Pancreas (tissue), 10 donors: ENCODE measurements at places on chromosomes 13 and 19.

GRCh38 chr19:5948752-5949564 is 29.0 kb downstream of the RANBP3 start:
- DNase-seq = no peak

DNA sequence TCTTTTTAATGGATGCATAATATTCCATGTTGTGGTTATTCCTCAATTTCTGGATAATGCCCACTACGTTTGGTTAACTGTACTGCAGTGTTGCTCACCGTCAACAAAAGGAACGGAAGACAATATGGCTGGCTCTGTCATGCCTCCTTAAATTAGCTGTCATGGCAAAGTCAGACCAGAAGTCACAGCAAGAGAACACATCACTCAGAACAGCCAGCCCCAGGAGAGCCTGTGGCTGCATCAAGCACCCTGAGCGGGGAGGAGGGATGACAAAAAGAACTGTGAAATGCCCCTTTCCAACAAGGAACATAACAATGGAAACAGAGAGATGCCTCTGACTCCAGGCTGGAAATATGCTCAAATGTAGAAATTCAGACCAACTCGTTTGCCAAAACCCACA is 366.0 kb upstream of the ZNF507 start:
- DNase-seq = no peak

GRCh38 chr19:3458229-3459088 is 21.9 kb downstream of the SMIM24 start:
- DNase-seq = no peak

GRCh38 chr19:32063601-32064000 is 281.8 kb upstream of the ZNF507 start:
- no peak for DNase-seq

GRCh38 chr19:16289594-16289993 is 35.0 kb upstream of the KLF2 start:
- no peak for DNase-seq

DNA sequence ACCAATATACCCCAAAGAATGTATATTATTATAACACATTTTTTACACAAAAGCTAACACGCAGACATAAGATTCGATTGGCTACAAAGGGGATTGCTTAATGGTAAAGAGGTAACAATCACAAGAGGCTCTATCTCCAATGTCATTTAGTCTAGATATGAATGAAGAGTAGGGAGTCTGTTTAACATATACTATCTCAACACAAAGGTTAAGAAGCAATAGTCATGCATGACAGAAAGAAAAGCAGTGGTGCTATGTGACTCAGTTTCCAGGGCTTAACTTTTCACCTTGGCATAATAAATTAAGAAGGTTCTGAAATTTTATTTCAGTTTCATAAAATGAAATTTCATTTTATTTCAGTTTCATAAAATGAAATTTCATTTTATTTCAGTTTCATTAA is 33.3 kb downstream of the UFM1 start:
- no peak for DNase-seq

- no peak for DNase-seq
These were observed 242.1 kb downstream of the FGF9 start for GRCh38 chr13:21913010-21913409.

DNA sequence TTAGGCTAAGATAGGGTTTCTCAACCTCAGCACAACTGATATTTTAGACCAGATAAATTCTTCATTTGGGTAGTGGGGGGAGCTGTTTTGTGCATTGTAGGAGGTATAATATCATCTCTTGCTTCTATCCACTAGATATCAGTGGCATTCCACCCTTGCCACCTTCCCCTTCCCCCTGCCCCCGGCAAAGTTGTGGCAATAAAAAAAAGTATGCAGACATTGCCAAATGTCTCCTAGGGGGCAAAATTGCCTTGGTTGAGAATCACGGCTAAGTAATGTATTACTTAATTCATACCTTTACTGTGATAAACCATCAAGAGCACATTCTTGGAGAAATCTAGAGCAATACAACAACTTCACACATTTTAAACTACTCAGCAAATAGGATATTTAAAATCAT is 51.4 kb downstream of the UBL3 start:
- no peak for DNase-seq

GRCh38 chr19:54614726-54615125 is 15.6 kb upstream of the LILRB1 start:
- DNase-seq = no peak

GRCh38 chr13:48126944-48127830 is 32.3 kb upstream of the MED4 start:
- DNase-seq = no peak

DNA sequence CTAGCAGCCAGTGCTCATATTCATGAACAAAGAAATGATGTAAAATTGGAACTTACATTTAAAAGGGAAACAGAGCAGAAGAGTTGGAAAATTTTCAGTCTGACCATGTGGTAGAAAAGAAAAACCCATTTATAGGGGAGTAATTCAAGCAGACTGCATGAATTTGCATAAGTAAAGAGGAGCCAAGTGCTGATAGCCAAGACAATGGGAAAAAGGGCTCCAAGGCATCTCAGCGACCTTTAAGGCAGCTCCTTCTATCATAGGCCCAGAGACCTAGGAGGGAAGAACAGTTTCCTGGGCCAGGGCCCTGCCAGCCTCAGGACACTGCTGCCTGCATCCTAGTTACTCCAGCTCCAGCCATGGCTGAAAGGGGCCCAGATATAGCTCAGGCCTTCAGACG is 7.5 kb downstream of the DNAJC3 start:
- DNase-seq = no peak

DNA sequence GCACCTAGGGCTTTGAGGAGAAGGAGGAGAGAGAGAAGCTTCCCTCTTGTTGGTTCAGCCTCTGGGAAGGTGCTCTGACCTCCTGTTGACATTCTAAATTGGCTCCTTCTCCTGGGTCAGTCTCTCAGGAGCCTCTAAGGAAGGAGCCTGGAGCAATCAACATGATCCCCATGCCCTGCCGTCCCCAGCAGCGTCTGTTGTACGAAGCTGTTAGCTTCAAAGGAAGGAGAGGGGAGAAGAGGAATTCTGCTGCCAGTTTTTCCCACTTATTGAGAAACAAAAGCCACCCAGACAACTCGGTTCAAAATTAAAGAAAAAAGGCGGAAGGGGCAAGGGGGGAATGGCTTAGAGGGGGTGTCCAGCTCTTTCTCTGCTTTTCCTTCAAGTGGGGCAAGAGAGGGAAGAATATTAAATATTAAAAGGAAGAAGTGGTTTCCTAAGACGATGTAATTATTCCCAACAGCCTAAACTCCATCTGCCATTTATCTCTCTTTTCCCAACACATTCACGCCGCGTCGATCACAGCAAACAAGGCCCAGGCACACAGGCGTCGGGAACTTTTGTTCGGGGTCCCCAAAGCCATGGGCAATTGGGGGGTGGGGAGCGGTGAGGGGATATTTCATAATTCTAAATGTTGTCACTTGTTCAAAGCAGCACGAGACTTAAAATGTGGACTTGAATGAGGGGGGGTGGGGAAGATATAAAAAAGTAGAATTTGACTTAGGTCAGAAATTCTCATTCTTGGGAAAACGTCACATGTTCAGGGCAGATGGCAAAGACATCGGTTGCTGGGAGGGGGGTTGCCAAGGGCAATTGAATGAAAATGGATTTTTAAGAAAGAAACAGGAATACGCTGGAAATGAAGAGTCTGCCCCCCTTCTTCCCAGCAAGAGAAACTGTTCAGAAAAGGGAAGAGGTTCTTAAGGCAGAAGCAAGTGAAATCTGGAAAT is 116.8 kb upstream of the CACNA1A start:
- DNase-seq = no peak

GRCh38 chr13:27374650-27375049 is 49.8 kb upstream of the GTF3A start:
- peak; percentile 82 for DNase-seq

GRCh38 chr19:313988-314815 is 23.0 kb upstream of the PLPP2 start:
- no peak for DNase-seq

DNA sequence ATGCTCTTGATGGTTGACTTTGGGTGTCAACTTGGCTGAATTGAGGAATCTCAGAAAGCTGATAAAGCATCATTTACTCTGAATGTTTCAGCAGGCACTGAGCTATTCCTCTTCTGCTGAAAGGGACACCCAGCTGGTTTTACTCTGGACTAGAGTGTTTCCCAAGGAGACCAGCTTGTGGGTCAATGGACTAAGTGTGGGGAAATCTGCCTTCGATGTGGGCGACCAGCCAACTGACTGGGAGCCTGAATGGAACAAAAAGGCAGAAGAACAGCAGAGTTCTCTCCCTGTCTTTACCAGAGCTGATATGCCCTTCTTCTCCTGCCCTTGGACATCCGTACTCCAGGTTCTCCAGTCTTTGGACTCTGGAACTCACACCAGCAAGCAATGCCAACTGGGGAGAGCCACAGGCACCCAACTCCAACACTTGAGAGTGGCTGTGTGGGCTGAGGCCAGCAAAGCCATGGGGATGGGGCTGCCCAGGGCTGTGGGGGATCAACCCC is 32.2 kb downstream of the MRPL57 start:
- DNase-seq = no peak

GRCh38 chr19:32373585-32374295 is 28.3 kb downstream of the ZNF507 start:
- no peak for DNase-seq

DNA sequence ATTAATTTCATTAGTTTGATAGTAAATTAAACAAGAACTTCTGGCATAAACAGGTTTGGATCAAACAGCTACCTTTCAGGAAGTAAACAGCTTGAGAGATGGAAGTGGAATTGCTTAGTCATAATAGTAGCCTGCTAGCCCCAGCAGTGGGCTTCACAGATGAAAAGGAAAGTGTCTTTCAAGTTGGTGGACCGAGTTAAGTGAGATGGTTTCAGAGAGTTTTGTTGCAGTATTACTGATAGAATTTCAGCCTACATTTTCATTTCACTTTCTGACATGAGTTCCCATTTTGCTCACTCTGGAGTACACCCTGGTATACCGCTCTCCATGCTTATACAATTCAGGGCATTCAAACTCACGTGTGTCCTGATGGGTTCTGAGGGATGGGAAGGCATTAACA is 2.0 kb upstream of the PTOV1 start:
- DNase-seq = no peak

DNA sequence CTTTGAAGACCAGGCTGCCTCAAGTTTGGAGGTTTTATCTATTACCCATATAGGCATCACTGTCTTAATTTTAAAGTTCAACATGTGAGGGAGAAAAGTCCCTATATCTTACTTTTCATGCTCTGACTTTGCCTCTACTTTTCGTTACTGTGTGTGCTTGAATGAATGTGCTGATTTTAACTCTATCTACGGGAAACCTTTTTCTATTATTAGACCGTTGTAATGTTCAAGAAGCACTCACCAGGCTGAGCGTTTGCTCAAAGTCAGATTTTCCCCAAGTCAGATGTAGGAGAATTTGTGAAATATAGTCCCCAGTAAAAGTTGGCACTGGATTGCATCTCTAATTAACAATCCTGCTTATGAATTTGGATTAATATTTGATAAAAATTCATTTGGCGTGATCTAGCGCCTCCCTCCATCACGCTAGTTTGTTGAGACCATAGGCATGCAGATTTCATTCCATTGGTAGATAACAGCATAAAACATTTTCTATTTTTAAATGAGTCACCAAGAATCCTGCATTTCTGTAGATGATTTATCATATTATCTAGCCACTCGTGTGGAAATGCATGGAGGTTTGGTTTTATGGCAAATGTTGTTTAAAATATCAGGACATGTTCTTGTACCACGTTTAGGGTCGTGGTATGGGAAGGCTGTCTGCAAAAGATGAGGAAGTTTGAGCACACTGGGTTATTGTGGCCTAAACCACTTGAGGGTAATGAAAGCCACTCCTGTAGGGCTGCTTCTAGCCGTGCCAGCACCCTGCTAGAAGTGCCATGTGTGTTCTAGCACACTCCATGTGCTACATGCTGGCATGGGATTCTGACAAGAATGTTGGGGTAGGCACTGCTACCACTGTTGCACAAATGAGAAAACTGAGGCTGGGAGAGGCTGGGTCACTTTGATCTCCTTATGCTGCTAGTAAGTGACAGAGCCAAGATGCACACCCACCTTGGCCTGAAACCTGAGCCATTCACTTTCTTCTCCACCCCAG is 179.4 kb downstream of the FGF9 start:
- DNase-seq = no peak

DNA sequence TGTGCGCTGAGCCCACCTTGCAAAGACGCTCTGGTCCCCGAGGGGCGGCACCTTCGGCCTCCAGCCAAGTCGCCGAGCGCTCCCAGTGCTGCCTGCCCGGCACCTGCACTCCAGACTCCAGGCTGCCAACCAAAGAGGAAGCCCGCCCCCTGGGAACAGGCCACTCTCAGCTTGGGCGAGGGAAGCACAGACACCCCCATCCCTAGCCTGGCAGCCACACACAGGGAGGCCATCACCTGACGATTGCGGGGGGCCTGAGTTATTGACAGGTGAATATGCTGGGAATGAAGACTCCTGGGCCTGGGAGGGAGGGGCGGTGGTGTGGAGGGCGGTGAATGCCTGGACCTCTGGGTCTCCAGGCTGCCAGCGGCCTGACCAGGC is 10.3 kb upstream of the ZNF492 start:
- DNase-seq = no peak

GRCh38 chr19:35752746-35753350 is 4.0 kb downstream of the HSPB6 start:
- peak; percentile 43 for DNase-seq

DNA sequence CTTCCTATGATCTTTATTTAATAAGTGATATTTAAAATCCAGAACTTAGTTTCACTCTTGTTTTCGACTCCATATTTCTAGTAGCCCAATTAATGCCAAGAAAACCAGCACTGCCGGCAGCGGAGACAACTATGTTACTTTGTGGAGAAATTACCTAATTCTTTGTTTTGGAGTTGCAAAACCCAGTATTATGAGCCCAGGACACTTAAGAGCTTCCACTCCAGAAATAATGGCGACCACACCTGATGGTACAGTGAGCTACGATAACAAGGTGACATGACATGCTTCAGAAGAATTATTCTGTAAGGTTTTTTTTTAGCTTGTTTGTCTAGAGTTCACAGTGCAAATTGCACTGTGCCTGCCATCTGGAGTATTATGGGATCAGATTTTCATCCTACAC is 136.4 kb downstream of the ZAR1L start:
- no peak for DNase-seq

DNA sequence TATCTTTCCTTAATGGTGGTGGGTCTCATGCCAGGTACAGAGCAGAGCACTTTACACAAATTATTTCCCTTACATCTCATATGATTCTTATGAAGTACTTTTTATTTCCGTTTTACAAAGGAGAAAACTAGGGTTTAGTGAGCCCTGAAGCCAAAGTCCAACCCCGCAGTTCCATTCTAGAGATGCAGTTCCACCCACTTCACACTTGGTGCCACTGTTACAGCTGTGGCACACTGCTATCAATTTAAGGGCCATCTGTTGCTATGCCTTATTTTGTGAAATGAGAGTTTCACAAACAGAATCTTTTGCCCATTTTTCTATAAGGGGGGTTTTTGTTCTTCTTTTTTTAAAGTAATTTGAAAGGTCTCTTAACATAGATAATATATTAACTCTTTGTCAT is 12.9 kb downstream of the MIPEP start:
- peak; percentile 29 for DNase-seq
